Foreskin melanocyte (primary cell): ENCODE measurements at places on chromosomes 6 and 20.
A peak's percentile ranks its signal among the peaks of the same experiment; 100 is the strongest.

DNA sequence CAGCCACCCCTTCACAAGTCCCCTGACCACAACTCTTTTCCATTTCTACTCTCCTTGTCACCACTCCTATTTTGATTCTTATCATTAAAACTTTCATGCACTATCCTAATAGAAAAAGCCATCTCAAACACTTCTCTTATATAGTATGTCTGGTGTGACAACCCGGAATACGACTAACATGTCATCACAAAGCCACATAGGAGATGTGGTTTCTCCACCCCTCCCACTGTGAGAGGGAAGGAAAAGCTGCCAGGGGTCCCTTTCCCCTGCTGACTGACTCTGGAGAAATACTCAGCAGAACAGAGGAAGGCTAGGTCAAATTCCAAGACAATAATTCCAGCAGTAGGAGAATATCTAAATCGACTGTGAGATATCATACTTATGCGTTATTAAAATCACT is 193.0 kb upstream of the KCNK16 start:
- DNase-seq: no peak

DNA sequence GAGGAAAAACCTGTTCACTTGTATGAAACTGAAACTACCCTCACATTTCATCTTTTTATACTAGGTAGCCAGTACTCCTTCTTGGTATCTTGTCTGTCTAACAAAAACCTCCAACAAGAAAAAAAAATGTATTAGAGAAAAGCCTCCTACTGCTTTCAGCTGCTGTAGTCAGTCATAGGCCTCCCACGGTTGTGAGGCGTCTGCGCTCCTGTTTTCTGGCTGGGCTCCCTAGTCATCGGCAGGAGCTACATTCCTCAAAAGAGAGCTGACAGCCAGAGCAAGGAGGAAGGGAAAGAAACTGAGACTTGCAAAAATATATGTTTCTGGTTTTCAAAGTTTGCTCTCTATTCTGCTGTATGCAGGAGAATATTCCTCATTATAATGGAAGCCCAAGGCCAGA is 517.0 kb downstream of the LMBRD1 start:
- DNase-seq: no peak

GRCh38 chr6:79403086-79403485 is 134.1 kb downstream of the LCA5 start:
- DNase-seq: no peak

GRCh38 chr6:27280064-27280539 is 32.0 kb downstream of the POM121L2 start:
- DNase-seq: no peak

DNA sequence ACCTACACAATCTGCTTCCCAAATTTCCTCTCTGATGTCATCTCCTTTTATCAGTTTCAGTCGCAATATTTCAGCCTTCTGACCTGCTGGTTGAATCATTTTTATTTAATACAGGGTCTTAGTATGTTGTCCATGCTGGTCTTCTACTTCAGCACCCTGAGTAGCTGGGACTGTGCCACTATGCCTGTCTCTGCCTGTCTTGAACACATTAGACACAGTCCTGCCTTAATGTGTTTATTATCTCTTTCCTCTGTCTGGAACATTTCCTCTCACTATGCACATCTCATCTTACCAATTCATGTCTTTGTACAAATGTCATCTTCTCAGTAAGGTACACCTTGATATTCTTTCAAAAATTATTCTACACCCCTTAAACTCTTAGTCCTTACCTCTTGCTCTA is 106.5 kb downstream of the THEMIS start:
- no peak for DNase-seq

- DNase-seq: peak; percentile 45
Measured at GRCh38 chr6:132730560-132730959, 16.7 kb upstream of the VNN1 start.

GRCh38 chr6:10405513-10405900 is 9.4 kb downstream of the TFAP2A start:
- no peak for DNase-seq

DNA sequence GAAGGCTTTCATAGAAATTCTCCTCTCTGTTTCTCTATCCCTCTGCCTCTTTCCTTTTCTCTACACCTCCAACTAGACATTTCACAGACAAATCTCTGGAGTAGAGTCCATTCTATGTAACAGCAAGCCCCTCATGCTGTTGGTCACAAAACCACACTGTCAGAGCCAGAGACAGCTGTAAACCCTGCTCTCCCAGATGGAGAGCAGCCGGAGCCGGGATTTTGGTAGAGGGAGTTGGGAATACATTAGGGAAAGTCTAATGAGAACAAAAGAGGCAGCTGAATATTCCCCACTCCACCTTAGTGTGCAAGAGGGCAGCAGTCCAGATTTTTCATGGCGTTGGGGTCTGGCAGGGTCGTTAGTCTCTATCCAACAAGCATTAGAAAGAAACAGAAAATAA is 68.3 kb upstream of the EDN1 start:
- DNase-seq: no peak

DNA sequence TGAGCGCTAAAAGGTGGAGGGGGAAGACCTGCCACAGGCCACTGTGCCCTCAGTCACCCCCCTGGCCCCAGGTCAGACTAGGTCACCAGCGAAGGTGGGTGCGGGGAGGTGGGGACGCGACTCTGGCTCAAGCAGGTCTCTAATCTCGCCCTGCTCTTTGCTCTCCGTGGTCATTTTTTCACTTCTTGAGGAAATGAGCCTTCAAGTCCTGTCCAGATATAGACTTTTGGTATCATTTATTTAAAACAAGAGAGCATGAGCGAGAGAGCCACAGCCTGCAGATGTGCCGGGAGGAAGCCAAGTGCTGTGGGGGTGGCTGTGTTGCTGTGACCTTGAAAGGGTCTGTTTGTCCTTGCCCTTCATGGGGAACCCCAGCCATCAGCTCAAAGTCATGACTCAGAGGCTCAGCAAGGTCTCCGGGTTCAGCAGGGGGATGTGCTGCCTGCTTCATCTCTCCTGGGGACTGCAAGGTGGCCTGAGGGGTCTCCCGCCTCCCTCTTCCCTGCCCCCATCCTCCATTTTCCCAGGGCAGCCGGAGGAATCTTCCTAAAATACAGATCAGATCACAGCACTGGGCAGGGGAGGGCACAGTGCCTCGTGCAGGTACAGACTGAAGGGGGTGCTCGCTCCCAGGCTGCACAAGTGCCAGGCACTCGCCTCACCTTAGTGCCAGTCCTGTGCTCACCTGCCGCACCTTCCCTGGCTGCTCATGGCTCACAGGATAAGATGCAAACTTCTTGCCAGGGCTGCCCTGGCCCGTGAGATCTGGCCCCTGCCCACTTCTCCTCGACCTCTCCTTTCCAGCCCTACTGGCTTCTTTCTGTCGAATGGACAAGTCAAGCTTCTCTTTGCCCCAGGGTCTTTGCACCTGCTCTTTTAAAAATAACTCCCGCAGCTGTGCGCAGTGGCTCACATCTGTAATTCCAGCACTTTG is 26.5 kb downstream of the SULF2 start:
- DNase-seq: no peak
